ENCODE measurements at places on chromosomes 4 and X.
A peak's percentile ranks its signal among the peaks of the same experiment; 100 is the strongest.

DNA sequence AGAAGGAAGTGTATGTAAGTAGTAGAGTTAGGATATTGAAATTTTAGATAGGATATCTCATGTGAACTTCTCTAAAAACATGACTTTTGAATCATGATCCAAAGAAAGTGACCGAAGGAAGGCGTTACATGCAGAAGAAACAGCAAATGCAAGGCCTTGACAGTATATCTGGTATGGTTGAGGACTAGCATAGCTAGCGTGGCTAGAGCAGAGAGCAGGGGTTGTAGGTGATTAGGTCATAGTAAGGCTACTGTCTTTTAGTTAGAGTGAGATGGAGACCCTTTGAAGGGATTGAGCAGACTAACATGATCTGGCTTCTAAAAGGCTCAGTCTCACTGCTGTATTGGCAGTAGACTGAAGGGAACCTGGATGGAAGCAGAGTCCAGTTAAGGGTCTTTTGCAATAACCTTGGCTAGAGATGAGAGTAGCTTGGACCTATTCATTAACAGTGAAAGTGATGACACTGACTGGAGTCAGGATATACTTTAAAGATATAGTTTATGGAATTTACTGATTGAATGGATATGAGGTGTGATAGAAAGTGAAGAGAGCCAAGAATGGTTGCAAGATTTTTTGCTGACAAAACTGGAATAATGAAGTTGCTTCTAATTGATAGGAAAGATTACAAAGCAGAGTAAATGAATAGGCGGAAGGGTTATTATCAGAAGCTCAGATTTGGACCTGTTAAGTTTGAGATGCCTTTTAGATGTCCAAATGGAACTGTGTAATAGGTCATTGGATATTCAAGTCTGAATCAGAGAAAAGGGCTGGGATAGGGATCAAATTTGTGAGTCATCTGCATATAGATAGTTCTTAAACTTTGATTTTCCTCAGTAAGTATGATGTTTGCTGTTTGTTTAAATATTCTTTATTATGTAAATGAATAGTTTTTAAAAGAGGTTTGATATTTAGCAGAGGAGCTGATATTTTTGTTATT lies 59.8 kb downstream of the MRPL1 start:
- DNase-seq, result no peak

DNA sequence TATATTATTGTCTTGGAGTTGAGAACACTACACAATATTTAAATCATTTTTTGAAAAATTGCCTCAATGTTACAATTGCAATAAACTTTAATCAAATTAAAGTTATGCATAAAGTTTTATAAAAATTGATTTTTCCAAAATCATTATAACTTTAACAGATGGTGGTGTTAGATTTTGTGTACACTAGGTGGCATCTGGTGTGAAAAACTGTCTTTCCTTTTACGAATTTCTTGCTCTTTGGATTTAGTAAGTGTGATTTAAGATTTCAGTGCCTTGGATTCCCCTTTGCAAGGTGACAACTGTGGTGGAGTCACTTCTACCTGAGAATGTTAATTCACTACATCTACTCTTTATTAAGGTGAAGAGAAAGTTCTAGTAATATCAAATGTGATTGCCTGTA lies 91.6 kb downstream of the AREG start:
- DNase-seq, result no peak

DNA sequence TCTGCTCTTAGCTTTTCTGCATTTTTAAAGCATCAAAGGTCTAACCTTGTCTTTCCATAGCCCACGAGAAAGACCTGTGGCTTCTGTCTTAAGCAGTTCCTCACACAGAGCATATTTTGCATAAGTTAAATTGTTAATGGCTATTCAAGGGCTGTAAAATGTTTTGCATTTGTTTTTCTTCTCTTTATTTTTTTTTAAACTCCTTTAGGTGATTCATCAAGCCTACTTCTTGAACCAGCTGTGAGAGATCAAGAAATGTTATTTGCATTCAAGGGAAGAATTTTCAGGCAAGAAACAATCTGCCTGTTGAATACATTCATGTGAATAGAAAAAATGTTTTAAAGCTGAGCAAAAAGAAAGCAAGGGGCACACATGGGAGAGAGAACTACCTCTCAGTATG lies 423.8 kb upstream of the FRG1 start:
- DNase-seq, result no peak

- no peak for DNase-seq
Observed at GRCh38 chr4:82746705-82747574, 51.7 kb downstream of the SCD5 start.

GRCh38 chrX:22652596-22652995 lies 347.2 kb upstream of the DDX53 start:
- DNase-seq, result no peak

DNA sequence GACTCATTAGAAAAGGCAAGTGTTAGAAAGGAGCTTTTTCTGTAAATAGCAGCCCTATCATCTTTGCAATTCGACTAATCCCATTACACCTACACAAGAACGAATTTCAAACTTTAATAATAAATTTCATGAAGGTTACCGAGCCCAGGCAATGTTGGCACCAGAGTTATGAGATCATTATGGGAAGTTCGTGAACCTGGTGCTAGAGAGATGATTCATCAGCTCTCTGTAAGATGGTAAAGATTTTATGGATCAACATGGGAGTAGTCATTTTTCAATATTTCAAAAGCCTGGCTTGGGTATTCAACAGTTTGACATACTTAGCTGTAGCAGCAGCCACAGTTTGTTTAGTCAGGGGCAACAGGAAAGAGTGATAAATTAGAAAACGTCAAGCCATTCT lies 35.8 kb downstream of the AMELX start:
- no peak for DNase-seq

GRCh38 chr4:110675426-110675825 lies 52.5 kb upstream of the PITX2 start:
- DNase-seq, result no peak

DNA sequence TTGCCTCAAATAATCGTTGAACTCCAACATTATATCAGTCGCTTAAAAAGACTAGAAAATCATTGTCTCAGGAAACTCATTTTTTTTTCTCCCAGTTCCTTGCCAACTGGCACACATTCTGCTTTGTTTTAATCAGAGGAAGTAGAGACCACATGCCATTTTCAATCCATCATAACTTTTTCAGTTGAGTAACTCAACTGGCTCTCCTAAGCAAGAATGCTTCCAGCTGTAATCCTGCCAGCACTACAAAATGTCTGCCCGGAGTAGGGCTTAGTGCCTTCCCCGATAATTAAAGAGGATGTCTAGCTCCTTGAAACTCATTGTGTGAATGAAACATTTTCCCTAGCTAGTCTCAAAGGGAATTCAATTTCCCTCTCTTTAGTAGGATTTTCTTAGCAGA lies 33.0 kb downstream of the FREM3 start:
- no peak for DNase-seq

- DNase-seq, result no peak
Observed at GRCh38 chrX:63404332-63404731, 53.2 kb upstream of the SPIN4 start.

GRCh38 chrX:136204571-136204970 lies 46.6 kb downstream of the MAP7D3 start:
- DNase-seq, result no peak

DNA sequence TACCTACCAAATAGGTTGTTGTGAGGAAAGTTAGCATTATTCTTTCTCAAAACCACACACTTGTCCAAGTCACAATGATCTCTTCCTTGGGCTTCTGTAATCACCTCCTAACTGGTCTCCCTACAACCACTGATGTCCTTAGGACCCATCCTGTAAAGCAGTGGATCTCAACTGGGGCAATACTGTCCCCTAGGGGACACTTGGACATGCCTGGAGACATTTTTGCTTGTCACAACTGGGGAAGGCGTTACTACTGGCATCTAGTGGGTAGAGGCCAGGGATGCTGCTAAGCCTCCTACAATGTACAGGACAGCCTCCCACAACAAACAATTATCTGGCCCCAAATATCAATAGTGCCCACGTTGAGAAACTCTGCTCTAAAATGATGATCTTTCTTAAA lies 118.7 kb upstream of the AP1S2 start:
- DNase-seq, result no peak

GRCh38 chr4:87103086-87103485 lies 117.3 kb downstream of the KLHL8 start:
- DNase-seq, result no peak

- no peak for DNase-seq
Observed at GRCh38 chr4:172826861-172827260, 341.8 kb upstream of the GALNT7 start.

DNA sequence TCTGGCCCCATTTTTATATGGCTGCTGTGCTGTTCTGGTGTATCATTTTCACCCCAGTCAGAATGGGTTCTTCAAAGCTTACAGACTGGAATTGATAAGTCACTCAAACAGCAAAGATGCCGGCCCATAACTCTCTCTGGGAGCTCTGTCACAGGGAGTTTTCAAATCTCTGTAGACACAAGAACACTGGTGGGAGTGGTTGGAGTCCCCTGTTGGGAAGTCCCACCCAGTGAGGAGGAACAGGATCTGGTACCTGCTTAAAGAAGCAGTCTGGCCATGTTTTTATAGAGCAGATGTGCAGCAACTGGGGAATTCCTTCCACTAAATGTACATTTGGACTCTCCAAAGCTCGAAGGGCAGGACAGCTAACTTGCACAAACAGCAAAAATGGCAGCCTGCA lies 69.3 kb upstream of the UGT2B7 start:
- DNase-seq, result no peak

GRCh38 chr4:122045533-122045932 lies 93.7 kb upstream of the TRPC3 start:
- DNase-seq, result no peak

DNA sequence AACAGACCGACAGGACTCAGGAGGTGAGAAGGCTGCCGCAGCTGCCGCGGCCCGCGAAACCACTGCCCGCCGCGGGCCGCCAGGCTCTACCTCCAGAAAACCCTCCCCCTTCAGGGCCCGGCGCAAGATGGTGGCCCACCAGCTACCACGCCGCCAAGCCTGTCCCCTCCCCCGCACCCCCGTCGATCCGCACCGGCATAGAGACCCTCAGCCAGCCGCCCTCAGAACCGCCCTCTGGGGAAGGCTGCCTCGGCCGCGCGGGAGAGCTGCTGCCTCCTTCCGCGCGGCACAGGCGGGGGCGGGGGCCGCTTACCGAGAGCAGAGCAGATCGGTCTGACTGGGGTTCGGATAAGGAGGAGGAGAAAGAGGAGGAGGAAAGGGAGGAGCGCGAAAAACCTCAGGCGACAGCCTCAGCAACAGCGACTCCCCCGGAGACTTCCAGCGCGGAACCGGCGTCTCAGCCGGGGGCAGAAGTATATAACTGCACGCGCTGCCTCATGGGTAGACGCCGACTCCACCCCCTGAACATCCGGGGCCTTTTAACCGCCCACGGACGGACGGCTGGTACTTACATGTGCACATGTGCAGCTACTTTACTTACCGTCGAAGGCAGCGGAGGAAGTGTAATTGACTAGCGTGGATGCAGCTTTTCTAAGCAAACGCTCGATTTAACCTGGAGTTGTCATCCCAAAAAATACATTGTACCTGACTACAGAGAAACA lies at the start of gene ZNF280C:
TSS of gene ZNF280C (minus strand) at position 451 of the 722 bp plus-strand sequence. CDS start 8,450 bp downstream, outside the sequence.
- DNase-seq, result peak; percentile 94

GRCh38 chrX:97936296-97936695 lies 1052.6 kb downstream of the RPA4 start:
- no peak for DNase-seq

- DNase-seq, result peak; percentile 9
Observed at GRCh38 chr4:121041307-121042090, 30.8 kb downstream of the NDNF start.

- no peak for DNase-seq
Observed at GRCh38 chrX:133649651-133650050, 234.4 kb upstream of the GPC4 start.

Data from GM06990 (cell line).